ENCODE measurements at places on chromosomes 2 and 18. TPM values are rescaled to one million over a fixed set of nuclear protein-coding genes. Genes with fewer than 3 reads are reported as not detected.

G6PC2 gene
- total RNA-seq = not detected

- no peak overlapping the region for H3K4me3 ChIP-seq
- peaks cover 4% of the 10 kb centered on the region for H3K4me1 ChIP-seq
- H3K27me3 ChIP-seq = no peaks in the 10 kb centered on the region
- no peak for DNase-seq
These were observed 27.9 kb downstream of the ZAP70 start for GRCh38 chr2:97741251-97741650.

GALNT5 gene
- 0.33 TPM for total RNA-seq

OSR1 gene
- 1.1 TPM for total RNA-seq

IDH1 gene
- 32.8 TPM for total RNA-seq

LRATD1 gene
- 2.1 TPM for total RNA-seq

GRCh38 chr2:59706729-59707128, 846.7 kb downstream of the BCL11A start:
- H3K4me3 ChIP-seq = no peak overlapping the region
- H3K36me3 ChIP-seq = no peaks in the 10 kb centered on the region
- no peak for DNase-seq

DNA sequence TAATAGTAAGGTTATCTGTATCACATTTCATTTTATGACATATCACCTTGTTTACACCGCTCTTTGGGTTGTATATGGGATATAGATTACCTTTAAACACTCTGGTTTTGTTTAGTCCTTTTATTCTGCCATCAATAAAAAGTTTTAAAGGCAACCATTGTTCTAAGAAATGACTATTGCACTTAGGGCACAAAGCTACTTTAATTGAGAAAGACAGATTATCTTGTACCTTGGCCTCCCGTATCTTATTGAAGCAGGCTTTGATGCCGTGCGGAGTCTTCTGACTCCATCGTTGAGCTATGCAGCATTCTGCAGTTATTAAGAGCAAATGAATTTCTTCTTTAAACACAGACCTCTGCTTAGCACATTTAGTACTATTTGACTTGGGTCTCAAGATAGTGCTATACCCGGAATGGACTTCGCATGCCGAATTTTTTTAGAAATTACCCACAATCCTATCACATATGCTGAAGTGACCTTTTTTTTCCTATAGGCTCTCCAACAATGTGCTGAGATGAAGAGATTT, 16.7 kb downstream of the PKDCC start:
- H3K27me3 ChIP-seq = peaks cover 12% of the 10 kb centered on the region
- no peak for DNase-seq
- H3K36me3 ChIP-seq = no peaks in the 10 kb centered on the region
- H3K27ac ChIP-seq = no peak overlapping the region
- peaks cover 2% of the 10 kb centered on the region for H3K4me1 ChIP-seq

- H3K4me1 ChIP-seq = peaks cover 6% of the 10 kb centered on the region
- no peaks in the 10 kb centered on the region for H3K27me3 ChIP-seq
- no peak overlapping the region for H3K4me3 ChIP-seq
- no peak for DNase-seq
These were observed 749.5 kb downstream of the RNF144A start for GRCh38 chr2:7666596-7667259.

- no peaks in the 10 kb centered on the region for H3K36me3 ChIP-seq
- DNase-seq = no peak
- H3K4me1 ChIP-seq = peaks cover 5% of the 10 kb centered on the region
- no peak overlapping the region for H3K4me3 ChIP-seq
- H3K27me3 ChIP-seq = no peaks in the 10 kb centered on the region
- H3K27ac ChIP-seq = no peak overlapping the region
These were observed 5.1 kb downstream of the AGPS start for GRCh38 chr2:177397481-177398289.

GRCh38 chr18:50606609-50607008, 46.7 kb downstream of the MAPK4 start:
- no peak for DNase-seq
- H3K27ac ChIP-seq = no peak overlapping the region
- no peaks in the 10 kb centered on the region for H3K27me3 ChIP-seq
- no peaks in the 10 kb centered on the region for H3K4me1 ChIP-seq

DNA sequence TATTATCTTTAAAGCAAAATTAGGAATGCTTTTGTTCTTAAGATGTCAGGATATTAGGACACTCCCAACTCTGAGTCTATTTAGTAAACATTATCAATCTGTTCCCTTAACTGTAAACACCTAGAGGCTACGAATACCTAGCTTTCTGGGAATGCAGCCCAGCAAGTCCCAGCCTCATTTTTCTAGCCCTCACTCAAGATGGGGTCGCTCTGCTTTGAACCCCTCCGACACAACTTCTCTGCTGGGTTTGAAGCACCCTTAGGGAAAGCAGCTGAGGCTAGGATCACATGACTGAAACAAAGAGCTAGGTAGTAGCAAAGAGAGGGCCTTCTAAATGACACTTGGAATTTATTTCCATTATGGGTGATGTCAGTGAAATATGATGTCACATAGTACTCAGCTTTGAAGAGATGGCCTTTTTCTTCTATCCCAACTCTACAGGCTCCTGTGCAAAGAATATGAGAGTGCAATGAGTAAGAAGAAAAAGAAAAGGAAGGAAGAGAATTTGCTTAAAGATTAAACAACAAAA, 114.7 kb downstream of the CSRNP3 start:
- no peak for DNase-seq
- no peaks in the 10 kb centered on the region for H3K27me3 ChIP-seq
- H3K4me3 ChIP-seq = no peak overlapping the region
- no peaks in the 10 kb centered on the region for H3K36me3 ChIP-seq
- H3K27ac ChIP-seq = no peak overlapping the region

DNA sequence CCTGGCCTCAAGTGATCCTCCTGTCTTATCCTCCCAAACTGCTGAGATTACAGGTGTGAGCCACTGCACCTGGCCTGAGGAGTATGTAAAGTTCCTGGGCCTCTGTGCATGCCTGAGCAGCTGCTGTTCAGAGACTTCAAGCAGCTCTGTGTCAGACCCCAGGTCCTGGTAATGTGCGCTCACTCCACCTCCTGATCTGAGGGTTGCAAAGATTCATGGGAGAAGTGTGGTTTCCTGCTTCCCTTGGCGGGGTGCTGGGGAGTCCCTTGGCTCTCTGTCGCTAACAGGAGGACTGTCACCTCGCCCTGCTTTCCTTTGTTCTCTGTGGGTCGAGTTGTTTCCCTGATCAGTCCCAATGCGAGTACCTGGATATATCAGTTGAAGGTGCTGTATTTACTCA, 8.6 kb upstream of the IL36A start:
- H3K27ac ChIP-seq = peak overlapping the region; percentile 80
- no peak overlapping the region for H3K4me3 ChIP-seq
- peak; percentile 90 for DNase-seq

GRCh38 chr2:239060676-239061075, 212.8 kb downstream of the TWIST2 start:
- no peak for DNase-seq
- no peaks in the 10 kb centered on the region for H3K27me3 ChIP-seq
- H3K4me3 ChIP-seq = no peak overlapping the region
- no peaks in the 10 kb centered on the region for H3K4me1 ChIP-seq
- H3K36me3 ChIP-seq = peaks cover 53% of the 10 kb centered on the region
- no peak overlapping the region for H3K27ac ChIP-seq

GRCh38 chr18:32049393-32050171, 31.0 kb downstream of the RNF125 start:
- no peak for DNase-seq
- peaks cover 6% of the 10 kb centered on the region for H3K36me3 ChIP-seq
- H3K4me1 ChIP-seq = peaks cover 9% of the 10 kb centered on the region

DNA sequence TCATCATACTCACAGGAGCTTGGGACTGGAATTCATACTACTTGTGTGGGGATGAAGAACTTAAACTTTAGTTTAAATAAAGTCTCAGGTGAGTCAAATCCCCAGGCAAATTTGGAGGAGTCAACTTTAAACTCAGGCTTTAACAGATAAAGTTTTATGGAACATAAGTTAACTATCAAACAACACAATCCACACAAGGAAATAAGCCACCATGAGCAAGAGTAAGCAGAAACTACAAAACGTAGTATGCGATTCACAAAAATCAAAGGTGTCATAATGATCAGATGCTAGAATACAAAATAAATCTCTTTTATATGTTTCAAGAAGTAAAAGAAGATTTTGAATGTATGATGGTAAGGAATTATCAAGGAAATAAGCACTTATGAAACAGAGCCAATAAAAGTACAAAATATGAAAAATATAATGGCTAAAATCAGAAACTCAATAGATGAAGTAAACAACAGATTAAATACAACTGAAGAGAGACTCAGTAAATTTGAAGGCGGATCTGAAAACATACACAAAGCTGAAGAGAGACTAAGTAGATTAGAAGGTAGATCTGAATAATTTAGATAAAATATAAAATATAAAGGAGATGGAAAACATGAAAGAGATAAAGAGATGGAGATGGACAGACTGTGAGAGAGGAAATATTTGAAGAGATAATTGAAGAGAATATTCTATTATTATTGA, 97.5 kb upstream of the TWIST2 start:
- no peak for DNase-seq
- H3K36me3 ChIP-seq = no peaks in the 10 kb centered on the region
- H3K4me3 ChIP-seq = no peak overlapping the region
- H3K27ac ChIP-seq = no peak overlapping the region

GRCh38 chr2:216666461-216667233, 28.7 kb downstream of the IGFBP5 start:
- H3K36me3 ChIP-seq = peaks cover 4% of the 10 kb centered on the region
- peaks cover 16% of the 10 kb centered on the region for H3K4me1 ChIP-seq
- no peak overlapping the region for H3K27ac ChIP-seq

GRCh38 chr2:9637330-9637729, 6.5 kb upstream of the YWHAQ start:
- DNase-seq = no peak
- no peaks in the 10 kb centered on the region for H3K36me3 ChIP-seq
- H3K4me1 ChIP-seq = peaks cover 2% of the 10 kb centered on the region

CAPN13 gene
- total RNA-seq = 0.05 TPM

SERPINB7 gene
- total RNA-seq = 1.4 TPM

- H3K27me3 ChIP-seq = no peaks in the 10 kb centered on the region
- H3K4me1 ChIP-seq = no peaks in the 10 kb centered on the region
- H3K36me3 ChIP-seq = no peaks in the 10 kb centered on the region
- no peak overlapping the region for H3K27ac ChIP-seq
- DNase-seq = no peak
- H3K4me3 ChIP-seq = no peak overlapping the region
These were observed 75.5 kb upstream of the HS6ST1 start for GRCh38 chr2:128394007-128394730.

GRCh38 chr2:157329524-157329923, 3.9 kb upstream of the ERMN start:
- DNase-seq = no peak
- H3K27ac ChIP-seq = no peak overlapping the region
- no peaks in the 10 kb centered on the region for H3K36me3 ChIP-seq
- no peaks in the 10 kb centered on the region for H3K27me3 ChIP-seq

DNA sequence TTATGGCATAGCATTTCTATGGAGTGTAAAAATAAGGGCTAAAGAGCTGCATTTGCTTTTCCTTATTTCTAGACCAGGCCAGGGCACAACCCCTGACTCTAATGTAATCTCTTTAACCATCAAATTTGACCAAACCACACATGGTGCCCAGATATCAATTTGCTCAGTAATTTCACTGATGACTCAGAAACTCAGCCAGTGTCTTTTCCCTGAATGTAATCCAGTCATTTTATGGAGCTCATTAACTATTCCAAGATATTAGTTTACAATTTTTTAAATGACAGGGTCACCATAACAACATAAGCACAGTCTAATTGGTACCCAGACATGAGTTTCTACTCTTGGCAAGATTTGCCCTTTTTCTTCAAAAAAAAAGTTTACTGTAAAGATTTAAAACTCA, 270.8 kb upstream of the AGAP1 start:
- H3K27me3 ChIP-seq = no peaks in the 10 kb centered on the region
- no peaks in the 10 kb centered on the region for H3K36me3 ChIP-seq
- H3K4me3 ChIP-seq = no peak overlapping the region
- H3K4me1 ChIP-seq = no peaks in the 10 kb centered on the region

DNA sequence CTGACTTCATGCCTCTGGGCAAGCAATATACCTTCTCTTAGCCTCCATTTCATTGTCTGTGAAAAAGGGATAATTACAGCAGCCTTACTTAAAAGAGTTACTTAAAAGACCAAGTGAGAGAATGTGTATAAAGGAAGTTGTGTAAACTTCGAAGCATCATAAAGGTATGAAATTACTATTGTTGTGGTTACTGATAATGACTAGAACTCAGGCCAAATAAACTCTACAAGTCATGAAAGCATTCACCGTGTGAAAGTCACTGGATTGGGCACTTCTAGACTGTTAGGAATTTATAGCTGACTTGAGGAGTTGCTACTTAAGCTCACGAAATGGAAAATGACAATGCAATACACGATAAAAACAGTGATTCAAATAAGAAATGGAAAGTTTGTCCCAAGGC, 67.4 kb upstream of the HAAO start:
- H3K27me3 ChIP-seq = no peaks in the 10 kb centered on the region
- H3K36me3 ChIP-seq = no peaks in the 10 kb centered on the region
- no peak overlapping the region for H3K27ac ChIP-seq

OSBPL6 gene
- total RNA-seq = 0.28 TPM

GRCh38 chr2:96884299-96885094, 14.6 kb upstream of the SEMA4C start:
- H3K27ac ChIP-seq = no peak overlapping the region
- DNase-seq = no peak
- peaks cover 10% of the 10 kb centered on the region for H3K27me3 ChIP-seq
- no peaks in the 10 kb centered on the region for H3K36me3 ChIP-seq

CCDC141 gene
- 5.8 TPM for total RNA-seq
